ENCODE measurements at places on chromosomes 6 and 20.

DNA sequence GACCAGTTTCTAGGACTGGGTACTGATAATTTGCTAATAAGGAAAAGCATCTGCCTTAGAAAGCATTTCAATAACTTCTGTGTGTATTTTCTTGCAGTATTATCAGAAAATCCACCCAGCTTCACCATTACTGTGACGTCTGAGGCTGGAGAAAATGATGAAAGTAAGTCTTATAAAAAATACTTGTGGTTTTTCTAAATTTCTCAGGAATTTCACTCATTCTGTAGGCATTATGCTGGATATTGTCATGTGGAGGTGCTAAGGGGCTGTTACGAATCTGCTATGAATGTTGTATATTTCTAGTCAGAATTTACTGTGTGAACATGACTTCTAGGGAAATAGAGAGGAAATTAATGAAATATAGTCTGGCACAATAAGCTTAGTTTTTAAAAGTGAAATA is 8.9 kb downstream of the RWDD1 start:
- no peak for DNase-seq

DNA sequence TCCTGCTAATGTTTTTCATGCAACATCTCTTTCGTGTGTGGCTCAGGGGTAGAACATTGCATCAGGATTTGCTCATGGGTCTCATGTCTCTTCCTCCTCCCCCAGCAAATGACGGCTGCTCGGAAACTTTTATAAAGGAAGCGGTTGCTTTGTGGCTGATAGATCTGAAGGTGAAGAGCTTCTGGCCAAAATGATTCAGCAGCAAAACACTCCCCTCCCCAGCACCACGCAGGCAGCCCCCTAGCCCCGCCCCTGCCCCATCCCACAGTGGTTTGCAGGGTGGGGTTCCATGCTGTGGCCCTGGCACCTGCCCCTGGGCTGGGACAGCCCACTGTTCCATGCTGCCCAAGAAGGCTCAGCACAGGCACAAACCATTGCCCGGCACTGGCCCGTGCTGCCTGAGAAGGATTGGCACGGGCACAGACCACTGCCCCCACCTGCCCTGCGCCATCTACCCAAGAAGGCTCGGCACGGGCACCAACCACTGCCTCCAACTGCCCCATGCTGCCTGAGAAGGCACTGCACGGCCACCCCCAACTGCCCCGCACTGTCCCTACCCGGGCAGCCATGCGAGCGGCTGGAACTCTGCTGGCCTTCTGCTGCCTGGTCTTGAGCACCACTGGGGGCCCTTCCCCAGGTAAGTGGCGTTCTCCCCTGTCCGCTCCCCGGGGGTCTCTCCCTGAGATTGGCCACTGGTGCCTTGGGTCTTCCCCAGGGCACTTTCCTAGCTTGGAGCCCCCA is at the start of gene CST7:
Gene CST7, plus strand, starts transcription at position 331 of the 741 bp plus-strand sequence. Its CDS starts 237 bp downstream, at position 568.
- peak; percentile 80 for DNase-seq

DNA sequence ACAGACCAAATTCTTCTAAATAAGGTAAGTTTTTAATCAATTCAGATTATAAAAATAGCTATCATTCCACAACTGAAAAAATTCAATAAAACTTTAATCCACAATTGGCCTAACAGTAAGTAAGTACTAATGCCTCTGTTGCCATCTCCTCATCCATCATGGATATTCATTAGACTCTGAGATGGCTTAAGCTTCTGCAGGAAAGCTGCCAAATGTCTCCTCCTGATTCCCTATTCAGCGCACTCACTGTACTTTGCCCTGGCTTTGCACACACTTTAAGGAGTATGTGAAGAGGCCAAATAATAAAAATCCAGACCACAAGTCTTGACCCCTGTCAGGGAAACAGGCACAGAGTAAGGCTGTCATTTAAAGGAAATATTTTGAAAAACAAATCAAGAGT is 23.6 kb downstream of the PGM3 start:
- DNase-seq = no peak

- DNase-seq = no peak
Observed at GRCh38 chr6:159152041-159152440, 17.2 kb upstream of the FNDC1 start.

DNA sequence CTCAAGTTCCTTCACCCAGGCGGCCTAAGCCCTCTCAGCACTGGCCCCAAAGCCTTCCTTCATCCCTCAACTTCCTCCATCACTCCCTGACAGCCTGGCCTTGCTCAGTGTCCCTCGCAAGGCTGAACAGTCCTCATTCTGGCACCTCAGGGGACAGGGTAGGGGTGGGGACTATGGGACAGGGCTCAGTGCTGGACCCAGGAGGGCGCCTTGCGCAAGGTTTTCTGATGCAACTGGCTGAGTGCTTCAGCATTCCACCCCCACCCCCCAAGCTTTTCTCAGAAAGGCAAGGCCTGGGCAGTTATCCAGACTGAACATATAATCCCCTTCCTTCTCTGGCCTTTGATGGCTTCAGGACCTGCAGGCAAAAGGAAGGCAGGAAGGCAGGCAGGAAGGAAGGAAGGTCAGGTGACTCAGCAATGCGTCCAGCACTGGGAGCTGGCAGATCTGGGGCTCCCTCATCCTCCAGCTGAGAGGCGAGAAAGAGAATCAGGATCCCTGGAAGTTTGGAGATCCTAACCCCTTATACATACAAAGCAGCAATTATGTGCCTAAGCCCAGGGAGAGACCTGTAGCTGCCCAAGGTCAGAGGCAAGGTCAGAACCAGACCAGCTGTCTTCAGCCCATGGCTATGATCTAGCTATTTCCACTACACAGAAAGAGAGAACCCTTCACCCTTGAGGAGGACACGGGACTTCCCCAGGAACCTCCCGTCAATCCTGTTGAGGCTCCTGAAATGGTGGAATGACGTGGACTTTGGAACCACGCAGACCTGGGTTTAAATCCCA is 8.6 kb upstream of the TRIB3 start:
- DNase-seq = no peak

- no peak for DNase-seq
Observed at GRCh38 chr6:38185244-38185643, 365.7 kb downstream of the ZFAND3 start.

DNA sequence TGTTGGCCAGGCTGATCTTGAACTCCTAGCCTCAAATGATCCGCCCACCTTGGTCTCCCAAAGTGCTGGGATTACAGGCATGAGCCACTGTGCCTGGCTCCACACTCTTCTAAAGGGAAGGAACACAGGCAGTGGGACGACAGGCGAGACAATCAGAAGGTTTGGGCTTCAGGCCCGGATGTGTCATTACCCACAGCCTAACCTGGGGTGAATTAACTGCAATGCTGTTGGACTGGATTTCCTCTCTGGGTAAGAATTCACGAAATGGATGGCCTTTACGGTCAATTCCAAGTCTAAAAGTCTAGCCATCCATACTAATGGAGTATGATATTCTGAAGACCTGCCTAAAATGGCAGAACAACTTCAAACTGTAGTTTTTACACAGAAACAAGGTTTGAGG is 83.7 kb upstream of the CCDC28A start:
- DNase-seq = no peak

- no peak for DNase-seq
Observed at GRCh38 chr6:116772450-116772849, 6.9 kb upstream of the FAM162B start.

DNA sequence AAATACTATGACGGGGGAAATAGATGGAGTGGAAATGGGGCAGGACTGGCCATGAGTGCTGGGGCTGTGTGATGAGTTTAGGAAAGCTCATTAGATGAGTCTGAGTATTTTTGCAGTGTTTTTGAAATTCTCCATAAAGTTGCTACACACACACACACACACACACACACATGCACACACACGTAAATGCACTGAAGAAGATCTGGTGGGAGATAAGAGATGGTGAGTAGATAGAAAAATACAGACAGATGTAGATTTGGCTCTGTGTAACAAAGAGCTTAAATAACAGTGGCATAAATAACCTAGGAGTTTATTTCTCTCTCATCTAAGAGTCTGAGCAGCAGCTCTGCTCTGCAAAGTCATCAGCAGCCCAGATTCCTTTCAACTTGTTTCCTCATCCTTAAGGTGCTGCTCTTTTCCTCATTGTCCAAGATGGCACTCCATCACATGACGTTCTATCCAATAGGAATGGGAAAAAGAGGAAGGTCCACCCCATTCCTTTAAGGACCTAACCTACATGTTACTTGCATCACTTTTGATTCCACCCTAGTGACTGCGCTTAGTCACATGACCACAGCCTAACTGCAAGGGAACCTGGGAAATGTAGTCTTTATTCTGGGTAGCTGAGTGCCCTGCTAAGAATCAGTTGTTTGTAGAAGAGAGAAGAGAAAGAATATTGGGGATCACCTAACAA is 76.4 kb downstream of the EYA2 start:
- peak; percentile 79 for DNase-seq

GRCh38 chr6:1609648-1610496 is at the start of gene FOXC1:
TSS of gene FOXC1 (plus strand) at chr6:1609915. CDS start at chr6:1610446, 531 bp downstream.
- peak; percentile 93 for DNase-seq

GRCh38 chr20:913306-913849 is 2.8 kb downstream of the ANGPT4 start:
- DNase-seq = no peak

- peak; percentile 92 for DNase-seq
Observed at GRCh38 chr6:44475779-44476434, 88.4 kb downstream of the CDC5L start.

GRCh38 chr6:40599555-40599954 is 12.4 kb upstream of the LRFN2 start:
- DNase-seq = peak; percentile 39

All from urothelium cell line (cell line).